Anterior cingulate cortex (tissue), 58 donors: ENCODE measurements at places on chromosomes 6 and 20.

- no peak for DNase-seq
Measured at GRCh38 chr20:38229376-38230252, 30.9 kb downstream of the KIAA1755 start.

DNA sequence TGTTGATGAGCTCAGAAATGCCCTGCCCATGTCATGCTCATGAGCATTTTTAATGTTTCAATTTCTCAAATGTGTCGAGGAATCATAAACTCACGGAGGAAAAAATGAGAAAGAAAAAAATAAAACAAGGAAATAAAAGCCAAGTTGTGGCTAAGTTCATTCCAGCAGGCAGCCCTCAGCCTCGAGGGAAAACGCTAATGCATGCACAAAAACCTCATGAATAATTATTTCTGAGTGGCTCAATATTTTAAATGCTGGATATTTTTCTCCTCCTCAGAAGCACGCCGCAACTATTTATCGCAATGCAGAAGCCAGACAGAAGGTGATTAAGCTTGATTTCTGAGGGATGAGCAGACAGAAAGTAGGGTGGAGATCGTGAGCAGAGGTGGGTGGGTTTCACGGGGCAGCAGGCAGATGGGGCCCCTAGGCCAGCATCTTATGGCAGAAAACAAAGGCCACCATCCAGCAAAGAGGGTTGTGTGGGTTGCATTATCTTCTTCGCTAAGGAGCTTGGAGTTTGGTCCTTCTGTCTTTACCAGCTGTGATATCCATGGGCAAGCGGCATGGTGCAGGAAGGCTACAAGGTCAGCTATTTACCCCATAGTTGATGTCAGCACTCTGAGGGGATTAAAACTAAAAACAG is 151.5 kb upstream of the LRFN2 start:
- no peak for DNase-seq

- DNase-seq = no peak
Measured at GRCh38 chr6:139172151-139172550, 37.3 kb downstream of the HECA start.

- no peak for DNase-seq
Measured at GRCh38 chr6:122804962-122805485, 16.0 kb downstream of the SMPDL3A start.

GRCh38 chr6:6932341-6932740 is 175.4 kb upstream of the RREB1 start:
- DNase-seq = no peak

DNA sequence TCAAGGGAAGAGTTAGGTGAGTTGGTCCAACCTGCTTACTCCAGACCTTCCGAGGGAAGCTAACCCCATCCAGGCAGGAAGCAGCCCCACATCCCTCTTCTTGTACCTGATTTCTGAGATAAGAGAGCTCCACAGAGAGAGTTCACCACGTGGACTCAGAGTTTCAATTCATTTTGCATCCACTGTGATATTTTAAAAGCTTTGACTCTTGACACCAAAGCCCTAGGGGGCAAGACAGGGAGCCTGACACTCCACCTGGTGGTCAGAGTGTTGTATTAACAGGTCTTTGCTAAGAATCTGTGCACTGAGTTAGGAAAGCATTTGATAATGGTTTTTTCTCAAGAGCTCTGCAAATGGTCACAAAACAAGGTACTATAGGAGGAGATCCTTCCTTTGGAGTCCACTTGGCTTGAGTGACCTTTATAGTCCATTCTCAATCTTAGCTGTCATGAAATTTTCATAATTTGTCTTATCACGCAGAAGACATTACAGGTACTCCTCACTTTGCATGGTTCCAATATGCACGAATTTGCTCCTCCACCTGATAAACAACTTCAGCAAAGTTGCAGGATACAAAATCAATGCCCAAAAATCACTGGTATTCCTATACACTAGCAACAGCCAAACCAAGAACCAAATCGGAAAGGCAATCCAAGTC is 56.2 kb upstream of the RIPOR2 start:
- no peak for DNase-seq

GRCh38 chr6:30614044-30614842 is 2.8 kb downstream of the PPP1R10 start:
- DNase-seq = no peak

GRCh38 chr20:51529081-51529681 is 13.3 kb downstream of the NFATC2 start:
- DNase-seq = no peak

DNA sequence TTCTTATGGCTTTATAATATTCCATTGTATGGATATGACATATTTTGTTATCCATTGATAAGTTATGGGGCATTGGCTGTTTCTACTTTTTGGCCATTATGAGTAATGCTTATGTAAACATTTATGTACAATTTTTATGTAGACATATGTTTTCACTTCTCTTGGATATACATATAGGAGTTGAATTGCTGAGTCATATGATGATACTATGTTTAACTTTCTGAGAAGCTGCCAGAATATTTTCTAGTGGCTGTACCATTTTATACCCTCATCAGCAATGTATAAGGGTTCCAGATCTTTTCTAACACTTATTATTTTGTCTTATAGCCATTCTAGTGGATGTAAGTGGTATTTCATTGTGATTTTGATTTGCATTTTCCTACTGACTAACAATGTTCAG is 23.1 kb downstream of the OTOR start:
- no peak for DNase-seq

- DNase-seq = no peak
Measured at GRCh38 chr6:16770701-16771569, 9.7 kb upstream of the ATXN1 start.

DNA sequence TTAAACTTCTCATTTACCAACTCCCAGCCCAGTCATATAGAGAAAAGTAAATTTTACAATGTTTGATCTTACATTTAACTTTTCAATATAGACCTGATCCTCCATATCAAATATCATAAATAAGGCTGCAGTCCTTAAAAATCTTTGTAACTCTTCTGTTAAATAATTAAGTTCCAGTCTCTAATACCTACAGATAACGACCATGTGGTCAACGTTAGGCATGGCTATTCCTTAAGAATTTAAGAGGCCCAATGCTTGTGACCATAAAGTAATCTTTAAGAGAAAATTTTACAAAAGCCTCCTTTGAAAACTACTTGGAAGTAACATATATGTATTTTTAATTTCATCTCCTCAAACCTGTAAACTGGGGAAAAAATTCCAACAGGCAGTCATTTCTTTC is 1.6 kb downstream of the FBXO5 start:
- no peak for DNase-seq

GRCh38 chr6:165671222-165671768 is 8.3 kb upstream of the PDE10A start:
- DNase-seq = no peak

GRCh38 chr6:32882879-32883250 is 28.9 kb downstream of the PSMB9 start:
- no peak for DNase-seq

DNA sequence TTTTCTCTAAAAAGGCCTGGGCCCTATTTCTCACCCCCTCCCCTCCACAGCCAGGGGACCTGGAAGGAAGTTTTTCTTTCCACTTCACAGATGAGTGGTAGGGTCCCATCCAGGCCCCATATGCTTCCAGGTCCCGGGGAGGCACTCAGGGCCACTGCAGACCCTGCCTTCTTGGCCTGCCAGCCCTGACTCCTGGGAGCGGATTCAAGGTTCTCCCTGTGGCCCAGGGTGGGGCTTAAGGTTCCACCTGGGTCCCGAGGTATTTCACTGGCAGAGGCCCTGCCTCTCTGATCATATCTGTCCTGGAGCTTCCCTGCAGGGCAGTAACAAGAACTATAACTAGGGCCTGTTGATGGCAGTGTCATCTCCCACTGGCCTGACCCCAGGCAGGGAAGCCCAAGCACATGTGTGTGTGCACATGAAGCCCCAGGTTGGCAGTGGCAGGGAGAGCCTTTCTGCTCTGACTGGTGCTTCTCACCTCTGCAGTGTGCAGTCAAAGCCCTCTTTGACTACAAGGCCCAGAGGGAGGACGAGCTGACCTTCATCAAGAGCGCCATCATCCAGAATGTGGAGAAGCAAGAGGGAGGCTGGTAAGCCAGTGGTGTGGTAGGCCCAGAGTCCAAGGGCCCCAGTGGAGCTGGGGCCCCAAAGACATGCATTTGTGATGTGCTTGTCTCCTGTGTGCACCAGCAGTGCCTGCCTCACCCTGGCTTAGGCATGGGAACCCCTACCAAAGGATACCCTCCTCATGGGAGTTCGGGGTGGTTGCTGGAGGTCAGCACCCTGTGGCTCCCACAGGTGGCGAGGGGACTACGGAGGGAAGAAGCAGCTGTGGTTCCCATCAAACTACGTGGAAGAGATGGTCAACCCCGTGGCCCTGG is 31.2 kb downstream of the PLCG1 start:
- DNase-seq = no peak

- no peak for DNase-seq
Measured at GRCh38 chr6:73671911-73672685, 18.3 kb upstream of the SLC17A5 start.

- DNase-seq = no peak
Measured at GRCh38 chr6:127952831-127953230, 52.0 kb upstream of the THEMIS start.

GRCh38 chr6:36487698-36488097 is 44.9 kb downstream of the KCTD20 start:
- no peak for DNase-seq

DNA sequence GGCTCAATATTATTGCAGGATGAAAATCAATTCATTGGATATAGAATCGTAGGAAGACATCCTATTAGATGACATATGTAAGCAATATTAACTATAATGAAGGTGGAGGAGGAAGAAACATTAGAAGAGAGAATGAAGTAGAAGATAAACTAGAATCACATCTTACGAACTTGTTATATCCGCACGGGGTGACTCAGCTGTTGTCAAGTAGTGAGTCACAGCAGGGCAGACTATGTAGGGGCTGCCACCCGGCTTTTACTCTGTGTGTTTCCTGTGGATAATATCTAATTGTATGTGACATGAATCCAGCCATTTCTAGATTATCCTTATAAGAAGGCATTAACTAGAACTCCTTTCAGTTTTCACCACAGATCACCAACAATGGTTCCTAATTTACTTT is 520.2 kb downstream of the DOK5 start:
- no peak for DNase-seq

DNA sequence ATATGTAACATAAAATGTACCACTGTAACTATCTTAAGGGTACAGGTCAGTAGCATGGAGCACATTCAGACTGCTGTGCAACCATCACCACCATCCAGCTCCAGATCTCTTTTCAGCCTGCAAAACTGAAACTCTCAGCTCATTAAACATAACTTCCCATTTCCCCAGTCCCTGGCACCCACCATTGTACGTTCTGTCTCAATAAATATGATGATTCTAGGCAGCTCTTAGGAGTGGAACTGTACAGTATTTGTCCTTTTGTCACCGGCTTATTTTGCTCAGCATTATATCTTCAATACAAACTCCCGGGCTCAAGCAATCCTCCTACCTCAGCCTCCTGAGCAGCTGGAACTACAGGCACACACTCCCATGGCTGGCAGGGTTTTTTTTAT is 1.5 kb downstream of the ZC3H12D start:
- no peak for DNase-seq

- DNase-seq = no peak
Measured at GRCh38 chr6:168180548-168181011, 101.6 kb upstream of the FRMD1 start.

DNA sequence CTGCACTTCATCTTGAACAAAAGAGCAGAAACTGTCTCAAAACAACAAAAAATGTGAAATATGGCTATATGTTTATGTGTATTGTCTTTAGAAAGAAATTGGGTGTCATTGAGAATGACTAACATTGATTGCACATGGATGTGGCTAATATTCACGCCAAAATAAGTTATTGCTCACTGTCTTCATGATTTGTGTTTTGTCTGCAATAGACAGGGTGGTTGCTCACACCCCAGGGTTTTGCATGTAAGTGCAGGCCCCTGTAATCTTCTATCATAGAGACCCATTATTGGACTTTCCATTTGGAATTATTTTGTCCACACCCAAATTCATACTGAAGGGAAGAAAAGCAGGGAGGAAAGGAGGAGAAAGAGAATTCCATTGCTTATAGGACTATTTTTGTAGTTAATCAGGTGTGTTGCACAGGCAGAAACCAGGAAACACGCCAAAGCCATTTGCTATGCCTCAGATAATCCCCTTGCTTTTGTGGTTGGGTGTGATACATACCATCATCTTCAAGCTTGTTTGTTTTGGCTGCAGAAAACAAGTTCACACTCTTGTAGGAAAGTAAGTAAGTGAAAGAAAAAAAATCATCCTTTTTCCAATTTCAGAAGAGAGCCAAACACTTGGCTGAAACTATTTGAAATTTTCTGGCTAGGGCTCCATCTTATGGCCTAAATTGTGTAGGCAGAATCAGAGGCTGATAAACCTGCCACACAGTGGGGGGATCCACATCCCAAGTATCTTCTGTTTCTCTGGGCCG is 214.1 kb downstream of the COL12A1 start:
- no peak for DNase-seq

DNA sequence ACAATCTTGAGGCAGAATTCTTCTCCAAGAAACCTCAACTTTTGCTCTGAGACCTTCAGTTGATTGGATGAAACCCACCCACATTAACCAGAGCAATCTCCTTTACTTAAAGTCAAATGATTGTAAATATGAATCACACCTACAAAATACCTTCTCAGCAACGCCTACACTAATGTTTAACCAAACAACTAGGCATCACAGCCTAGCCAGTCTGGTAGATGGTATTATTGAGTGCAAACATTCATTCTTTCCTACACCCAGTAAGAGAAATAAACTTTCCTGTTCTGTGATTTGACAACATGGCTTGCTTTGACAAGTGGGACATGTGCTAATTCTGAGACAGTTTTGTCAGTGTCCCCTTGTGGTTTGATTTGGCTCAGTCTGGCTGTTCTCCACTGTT is 252.2 kb downstream of the HACE1 start:
- DNase-seq = no peak

- no peak for DNase-seq
Measured at GRCh38 chr6:112927641-112928320, 580.7 kb downstream of the RFPL4B start.

GRCh38 chr6:134622382-134623173 is 304.7 kb upstream of the SGK1 start:
- DNase-seq = no peak

DNA sequence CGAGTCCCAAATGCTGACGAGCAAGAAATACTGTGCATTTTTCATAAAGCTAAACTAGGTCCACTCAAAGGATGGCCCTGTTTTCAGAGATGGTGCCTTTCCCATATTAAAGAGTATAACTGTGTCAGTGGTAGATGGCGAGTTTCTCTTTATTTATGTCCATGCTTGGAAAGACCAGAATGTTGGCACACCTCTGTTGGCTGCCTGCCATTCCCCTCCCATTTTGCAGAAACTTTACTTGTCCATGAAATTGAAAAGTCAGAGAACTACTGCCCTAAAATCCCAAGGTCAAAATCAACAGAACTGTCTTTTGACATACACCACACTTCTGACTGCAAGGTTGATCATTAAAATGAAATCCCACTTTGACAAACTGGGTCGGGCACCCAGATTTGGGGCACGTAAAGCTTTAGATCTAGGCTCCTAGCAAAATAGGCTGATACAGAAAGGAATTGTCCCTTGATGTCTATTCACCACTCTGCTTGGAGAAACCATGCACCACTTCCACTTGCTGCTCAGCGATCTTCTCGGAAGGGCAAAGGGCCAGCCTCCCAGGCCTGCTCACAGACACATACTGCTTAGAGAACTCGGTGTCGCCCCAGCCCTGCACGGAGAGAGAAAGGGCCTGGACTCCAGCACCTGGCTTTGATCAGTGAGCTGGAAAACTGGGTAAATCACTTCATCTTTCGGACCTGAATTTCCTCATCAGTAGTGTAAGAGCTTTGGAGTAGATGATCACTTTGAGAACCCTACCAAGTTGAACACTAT is 130.0 kb downstream of the AGPAT4 start:
- no peak for DNase-seq
